ENCODE measurements at places on chromosomes 2 and 18.

DNA sequence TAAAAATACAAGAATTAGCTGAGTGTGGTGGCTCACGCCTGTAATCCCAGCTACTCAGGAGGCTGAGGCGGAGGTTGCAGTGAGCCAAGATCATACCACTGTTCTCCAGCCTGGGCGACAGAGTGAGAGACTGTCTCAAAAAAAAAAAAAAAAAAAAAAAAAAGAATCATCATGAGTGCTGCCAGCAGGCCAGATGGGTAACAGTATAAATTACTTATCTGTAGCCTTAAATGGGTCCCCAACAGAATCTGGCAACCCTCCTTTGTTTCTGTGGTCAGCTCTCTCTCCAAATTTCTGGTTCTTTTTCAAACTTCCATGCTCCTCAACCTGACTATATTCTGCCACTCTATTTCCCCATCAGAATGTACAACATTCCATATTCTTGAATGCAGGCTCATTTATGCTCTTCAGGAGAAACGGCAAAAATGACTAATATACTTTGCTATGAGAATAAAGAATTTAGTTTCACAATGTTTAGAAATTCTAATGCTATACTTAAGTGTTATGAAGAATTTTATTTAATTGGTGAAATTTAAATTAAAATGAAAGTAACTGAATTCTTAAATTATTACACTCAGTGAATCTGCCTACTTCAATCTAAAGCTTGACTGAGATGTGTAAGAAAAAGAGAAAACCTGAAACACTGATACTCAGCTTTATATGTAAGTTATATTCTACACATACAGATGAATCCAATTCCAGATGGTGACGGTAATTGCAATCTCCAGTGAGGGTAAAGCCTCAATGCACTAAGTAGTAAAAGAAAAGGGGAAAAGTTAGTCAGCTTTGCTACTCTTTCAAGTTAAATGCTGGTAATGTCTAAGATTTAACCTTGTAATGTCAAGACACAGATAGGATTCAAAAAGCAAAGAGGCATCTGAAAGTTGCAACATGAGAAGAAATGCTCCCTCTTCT is 24.8 kb downstream of the LPIN2 start:
- DNase-seq = no peak

DNA sequence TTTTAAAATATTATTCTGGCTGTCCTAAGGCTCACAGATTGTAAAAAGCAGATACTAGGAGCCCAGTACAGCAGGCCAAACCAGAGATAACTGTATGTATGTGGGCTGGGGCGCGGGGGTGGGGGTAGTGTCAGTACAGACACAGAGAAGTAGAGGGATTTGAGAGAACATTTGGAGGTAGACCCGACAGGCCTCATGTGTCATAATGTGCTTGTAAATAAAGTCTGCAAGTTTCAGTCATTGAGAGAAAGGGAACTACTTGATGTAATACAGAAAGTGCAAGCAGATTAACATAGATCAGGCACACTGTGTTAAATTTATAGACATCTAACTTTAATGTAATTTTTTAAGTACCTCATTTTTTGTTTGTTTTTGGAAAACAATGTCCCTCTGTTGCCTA is 7.4 kb upstream of the POLI start:
- no peak for DNase-seq

GRCh38 chr18:48608581-48608980 is 69.8 kb downstream of the CTIF start:
- no peak for DNase-seq

DNA sequence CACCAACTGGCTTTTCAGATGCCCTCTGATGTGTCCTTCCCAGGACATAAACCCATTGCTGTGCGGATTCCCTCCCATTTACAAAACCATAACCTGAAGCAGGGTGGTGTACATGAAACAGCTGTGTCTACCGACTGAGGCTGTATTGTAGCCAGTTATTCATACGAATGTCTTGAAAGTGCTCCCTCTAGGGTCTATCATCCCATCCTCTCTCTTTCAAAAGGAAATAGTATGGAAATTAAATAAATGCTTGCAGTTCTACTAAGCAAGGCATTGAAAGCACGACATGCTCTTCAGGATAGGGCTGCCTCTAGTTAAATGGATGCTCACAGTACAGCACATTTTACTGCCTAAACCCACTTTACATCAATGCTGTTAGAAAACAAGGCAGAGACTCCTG is 112.2 kb upstream of the PXDN start:
- no peak for DNase-seq

GRCh38 chr18:23223641-23224040 is 88.4 kb downstream of the CABLES1 start:
- DNase-seq = no peak

- DNase-seq = no peak
These were observed 7.5 kb upstream of the ITPRIPL1 start for GRCh38 chr2:96317584-96317997.

DNA sequence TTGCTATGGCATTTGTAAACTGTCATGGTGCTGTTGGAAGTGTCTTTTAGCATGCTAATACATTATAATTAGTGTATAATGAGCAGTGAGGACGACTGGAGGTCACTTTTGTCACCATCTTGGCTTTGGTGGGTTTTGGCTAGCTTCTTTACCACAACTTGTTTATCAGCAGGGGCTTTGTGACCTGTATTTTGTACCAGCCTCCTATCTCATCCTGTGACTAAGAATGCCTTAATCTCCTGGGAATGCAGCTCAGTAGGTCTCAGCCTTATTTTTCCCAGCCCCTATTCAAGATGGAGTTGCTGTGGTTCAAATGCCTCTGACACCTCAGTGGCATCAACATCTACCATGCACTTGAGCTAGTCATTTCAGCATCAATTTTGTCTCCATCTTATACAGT is 29.7 kb downstream of the LYPD6 start:
- DNase-seq = no peak

- DNase-seq = no peak
These were observed 208.4 kb upstream of the TMEM200C start for GRCh38 chr18:6103741-6104140.

DNA sequence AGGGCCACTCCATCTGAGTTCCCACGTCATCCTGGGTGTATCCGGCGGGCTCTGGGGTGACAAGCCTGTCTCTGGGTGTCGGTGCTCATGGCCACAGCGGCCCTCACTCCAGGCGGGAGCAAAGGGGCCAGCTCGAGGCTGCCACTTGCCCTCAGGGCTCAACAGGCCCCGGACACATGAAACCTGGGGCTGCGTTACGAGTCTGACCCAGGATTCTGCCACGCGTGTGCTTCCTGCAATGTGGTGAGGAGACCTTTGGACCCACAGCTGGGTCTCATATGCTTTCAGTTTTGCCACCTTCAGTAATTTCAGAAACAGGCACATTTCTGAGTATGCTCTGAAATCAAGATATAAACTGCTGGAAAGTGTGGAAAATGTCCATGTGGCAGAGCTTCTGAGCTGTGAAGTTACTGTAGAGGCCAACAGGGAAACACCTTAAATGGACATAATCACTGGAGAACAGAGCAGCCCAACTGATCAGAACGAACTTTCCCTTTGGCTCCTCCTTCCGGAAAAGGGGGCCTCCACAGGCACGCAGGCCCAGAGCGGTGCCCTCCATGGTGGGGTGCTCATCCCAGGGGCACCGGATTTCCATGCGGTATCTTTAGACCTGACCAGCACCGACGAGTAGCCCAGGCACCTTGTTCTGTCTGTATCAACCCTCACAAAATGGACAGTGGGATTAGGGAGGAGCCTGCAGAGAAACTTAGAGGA is 14.1 kb downstream of the PER2 start:
- no peak for DNase-seq

- no peak for DNase-seq
These were observed 273.6 kb upstream of the NCKAP5 start for GRCh38 chr2:133841900-133842299.

DNA sequence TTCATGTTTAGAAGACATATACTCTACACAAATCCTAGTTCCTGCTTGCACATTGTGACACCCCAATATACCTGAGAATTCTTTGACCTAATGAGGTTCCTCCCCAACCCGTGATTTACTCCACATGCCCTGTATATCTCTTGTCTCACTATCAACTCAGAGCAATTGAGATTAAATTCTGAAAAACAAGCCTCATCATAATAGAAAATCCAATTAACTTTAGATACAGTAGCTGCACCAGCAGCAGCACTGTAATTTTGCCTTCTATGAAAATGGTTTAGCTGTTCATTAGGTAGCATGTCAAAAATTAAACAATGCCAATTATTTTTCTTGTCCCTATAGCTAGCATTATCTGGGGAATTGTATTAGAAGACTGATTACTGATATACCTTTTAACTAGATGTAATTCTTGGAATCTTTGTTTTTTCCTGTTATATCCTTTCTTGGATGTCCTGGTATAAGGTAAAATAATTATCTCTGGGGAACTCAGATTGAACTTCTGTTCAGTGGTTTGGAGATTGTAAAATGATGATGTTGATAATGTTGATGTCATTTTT is 218.9 kb upstream of the TANK start:
- no peak for DNase-seq

GRCh38 chr2:203918264-203918663 is 18.3 kb upstream of the ICOS start:
- no peak for DNase-seq

DNA sequence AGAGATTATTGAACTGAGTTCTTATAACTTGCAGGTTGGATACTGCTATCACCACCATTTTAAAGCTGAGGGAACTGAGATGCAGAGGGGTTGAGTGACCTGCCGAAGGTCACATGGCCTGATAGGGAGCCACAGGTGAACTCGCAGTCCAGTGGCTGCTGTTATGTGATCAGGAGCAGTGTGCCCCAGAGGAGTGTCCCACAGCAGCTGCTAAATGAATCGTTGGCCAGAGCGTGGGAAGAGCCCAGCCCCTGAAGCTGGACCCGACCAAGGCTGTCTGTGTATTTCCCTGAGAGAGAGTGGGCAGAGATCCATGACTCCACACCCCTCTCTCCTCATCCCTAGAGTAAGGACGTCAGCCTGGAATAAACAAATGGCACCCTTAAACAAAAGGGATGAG is 26.7 kb upstream of the PRLH start:
- no peak for DNase-seq

- DNase-seq = no peak
These were observed 14.1 kb upstream of the PMAIP1 start for GRCh38 chr18:59885579-59886163.

- DNase-seq = no peak
These were observed 45.5 kb downstream of the LYPD6 start for GRCh38 chr2:149375801-149376361.

GRCh38 chr2:170717991-170718589 is 3.0 kb downstream of the SP5 start:
- no peak for DNase-seq

- no peak for DNase-seq
These were observed 921.9 kb downstream of the CCDC85A start for GRCh38 chr2:57105694-57106093.
